ENCODE measurements at places on chromosomes 5 and 9.

DNA sequence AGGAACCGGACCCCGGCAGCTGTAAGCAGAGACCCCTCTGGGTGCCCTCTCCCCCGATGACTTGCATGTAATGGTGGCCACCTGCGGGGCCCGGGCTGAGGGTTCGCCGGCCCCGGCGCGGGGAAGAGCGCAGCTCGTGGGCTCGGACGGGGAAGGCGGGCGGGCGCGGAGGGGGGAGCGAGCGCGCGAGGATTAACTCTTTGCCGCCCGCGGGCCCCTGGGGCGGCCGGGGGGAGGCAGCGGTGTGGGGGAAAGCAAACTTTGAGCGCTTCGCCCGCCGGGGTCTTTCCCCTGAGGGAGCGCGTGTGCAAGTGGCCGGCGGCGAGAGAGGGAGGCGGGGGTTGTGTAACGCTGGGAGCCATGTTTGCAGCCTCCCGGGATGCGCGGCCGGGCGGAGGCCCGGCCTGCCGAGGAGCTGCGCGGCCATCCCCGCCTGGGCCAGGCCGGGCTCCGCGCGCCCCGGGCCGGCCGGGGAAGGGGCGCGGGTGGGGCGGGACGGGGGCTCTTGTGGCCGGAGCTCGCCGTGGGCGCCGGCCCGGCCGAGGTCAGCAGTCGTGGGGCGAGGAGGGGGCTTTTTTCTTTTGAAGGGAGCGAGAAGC is 547 bp downstream of the ANP32B start:
- peak overlapping the region; percentile 93 for H3K27ac ChIP-seq
- H3K27me3 ChIP-seq, result no peaks in the 10 kb centered on the region
- DNase-seq, result peak; percentile 9

DNA sequence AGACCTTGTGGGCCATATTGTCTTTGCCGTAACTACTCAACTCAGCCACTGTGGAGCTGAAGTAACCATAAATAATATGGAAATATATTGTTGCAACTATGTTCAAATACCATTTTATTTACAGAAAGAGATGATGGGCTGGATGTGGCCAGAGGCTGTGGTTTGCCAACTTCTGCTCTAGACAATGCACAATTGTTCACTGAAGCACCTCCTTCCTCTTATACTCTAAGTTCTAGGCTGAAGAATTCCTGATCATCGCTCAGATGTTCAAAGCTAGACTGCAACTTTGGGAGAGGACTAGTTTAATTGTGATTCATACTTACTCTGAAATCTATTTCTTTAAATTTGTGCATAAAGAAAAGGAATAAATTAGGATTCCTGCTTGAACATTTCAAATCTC is 245.0 kb downstream of the TAF11L14 start:
- H3K27me3 ChIP-seq, result no peaks in the 10 kb centered on the region
- H3K4me3 ChIP-seq, result no peak overlapping the region
- H3K36me3 ChIP-seq, result no peaks in the 10 kb centered on the region
- DNase-seq, result no peak
- no peak overlapping the region for H3K27ac ChIP-seq

DNA sequence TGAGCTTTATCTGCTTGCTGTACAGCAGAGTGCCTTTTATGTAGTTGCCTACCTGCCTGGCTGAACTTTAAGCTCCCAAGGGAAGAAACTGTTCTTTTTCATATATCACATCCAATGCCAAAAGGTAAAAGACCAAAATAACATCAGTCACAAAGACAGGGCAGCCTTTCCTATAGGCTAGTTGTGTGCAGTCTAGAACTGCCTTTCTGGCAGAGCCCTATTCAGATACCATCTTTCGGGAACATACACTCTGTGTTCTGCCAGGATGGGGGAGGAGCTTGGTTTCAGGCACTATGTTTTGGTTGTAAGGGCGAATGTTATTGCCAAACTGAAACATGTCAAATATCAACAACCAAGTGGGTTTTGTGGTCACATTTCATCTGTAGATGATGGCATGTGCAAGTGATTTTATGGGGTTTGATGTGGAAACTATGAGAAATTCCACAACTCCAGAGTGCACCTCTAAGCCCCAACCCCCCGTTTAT is 314.5 kb downstream of the ADGRV1 start:
- H3K36me3 ChIP-seq, result no peaks in the 10 kb centered on the region
- peaks cover 2% of the 10 kb centered on the region for H3K27me3 ChIP-seq
- H3K4me3 ChIP-seq, result no peak overlapping the region
- H3K4me1 ChIP-seq, result no peaks in the 10 kb centered on the region
- H3K27ac ChIP-seq, result no peak overlapping the region
- DNase-seq, result no peak

- H3K27ac ChIP-seq, result no peak overlapping the region
- no peak for DNase-seq
- no peaks in the 10 kb centered on the region for H3K27me3 ChIP-seq
- H3K4me3 ChIP-seq, result no peak overlapping the region
- H3K4me1 ChIP-seq, result no peaks in the 10 kb centered on the region
- H3K36me3 ChIP-seq, result no peaks in the 10 kb centered on the region
Measured at GRCh38 chr5:168796593-168797580, 217.7 kb upstream of the PANK3 start.

GRCh38 chr9:38019731-38020130 is 49.3 kb downstream of the SHB start:
- H3K4me3 ChIP-seq, result no peak overlapping the region
- H3K27ac ChIP-seq, result peak overlapping the region; percentile 92
- H3K36me3 ChIP-seq, result peaks cover 20% of the 10 kb centered on the region
- peaks cover 59% of the 10 kb centered on the region for H3K4me1 ChIP-seq
- DNase-seq, result peak; percentile 44
- no peaks in the 10 kb centered on the region for H3K27me3 ChIP-seq

GRCh38 chr5:19001539-19001938 is 986.5 kb downstream of the CDH18 start:
- DNase-seq, result no peak
- no peaks in the 10 kb centered on the region for H3K4me1 ChIP-seq
- H3K4me3 ChIP-seq, result no peak overlapping the region
- no peaks in the 10 kb centered on the region for H3K36me3 ChIP-seq
- no peaks in the 10 kb centered on the region for H3K27me3 ChIP-seq

DNA sequence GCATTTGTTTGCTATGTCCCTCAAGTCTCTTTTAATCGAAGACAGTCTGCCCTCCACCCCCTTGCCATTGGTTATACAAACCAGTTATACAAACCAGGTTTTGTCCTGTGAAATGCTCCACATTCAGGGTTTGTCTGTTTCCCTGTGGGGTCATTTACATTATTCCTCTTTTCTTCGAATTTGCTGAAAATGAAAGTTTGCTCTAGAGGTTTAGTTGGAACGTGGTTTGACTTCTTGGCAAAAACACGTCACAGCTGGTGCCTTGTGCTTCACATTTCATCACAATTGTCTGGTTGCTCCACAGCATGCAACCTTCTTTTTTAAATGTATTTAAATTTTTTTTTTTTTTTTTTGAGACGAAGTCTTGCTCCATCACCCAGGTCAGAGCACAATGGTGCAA is 4.2 kb upstream of the HAVCR2 start:
- 0 out of 2 replicates have a peak overlapping the region, but pooled peaks have one; percentile 11 for H3K4me3 ChIP-seq
- no peaks in the 10 kb centered on the region for H3K36me3 ChIP-seq
- H3K27me3 ChIP-seq, result no peaks in the 10 kb centered on the region
- no peak overlapping the region for H3K27ac ChIP-seq
- H3K4me1 ChIP-seq, result peaks cover 2% of the 10 kb centered on the region
- DNase-seq, result peak; percentile 13

DNA sequence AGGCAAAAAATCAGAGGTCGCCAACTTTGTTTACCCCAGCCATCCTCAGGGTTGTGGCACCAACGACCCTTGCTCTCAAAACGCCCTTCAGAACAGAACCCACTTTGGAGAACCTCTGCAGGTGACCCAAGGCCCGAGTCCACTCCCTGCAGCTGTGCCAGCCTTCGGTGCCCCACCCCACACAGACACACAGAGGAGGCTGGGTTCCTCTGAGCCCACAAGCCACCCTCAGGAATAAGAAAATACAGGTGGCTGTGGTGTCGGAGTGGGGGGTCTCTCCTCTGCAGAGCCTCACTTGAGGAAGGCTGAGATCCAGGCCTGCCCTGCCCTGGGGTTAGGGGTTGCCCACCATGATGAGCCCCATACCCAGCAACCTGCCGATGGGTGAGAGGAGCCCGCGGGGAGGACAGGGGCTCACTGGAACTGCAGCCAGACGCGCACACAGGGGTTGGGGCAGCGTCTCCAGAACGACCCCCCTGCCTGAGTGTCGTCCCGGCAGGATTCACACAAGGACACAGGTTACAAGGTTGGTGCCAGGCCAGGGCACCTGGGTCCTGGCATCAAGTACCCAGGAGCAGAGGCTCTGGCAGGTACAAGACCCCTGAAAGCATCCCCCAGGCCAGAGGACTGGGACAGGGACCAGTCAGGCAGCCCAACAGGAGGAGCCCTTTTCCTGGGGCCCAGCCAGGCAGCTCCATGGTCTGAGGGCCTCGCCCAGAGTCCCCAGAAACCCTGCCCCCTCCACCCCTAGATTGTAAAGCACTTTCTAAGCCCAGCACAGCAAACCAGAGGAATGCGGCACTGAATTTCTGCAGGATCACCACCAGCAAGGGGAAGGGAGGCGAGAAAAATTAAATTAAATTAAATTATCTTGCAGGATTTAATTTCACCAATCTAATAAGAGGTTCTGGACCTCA is 40.0 kb downstream of the NACC2 start:
- no peak for DNase-seq
- H3K27ac ChIP-seq, result no peak overlapping the region
- no peaks in the 10 kb centered on the region for H3K27me3 ChIP-seq

DNA sequence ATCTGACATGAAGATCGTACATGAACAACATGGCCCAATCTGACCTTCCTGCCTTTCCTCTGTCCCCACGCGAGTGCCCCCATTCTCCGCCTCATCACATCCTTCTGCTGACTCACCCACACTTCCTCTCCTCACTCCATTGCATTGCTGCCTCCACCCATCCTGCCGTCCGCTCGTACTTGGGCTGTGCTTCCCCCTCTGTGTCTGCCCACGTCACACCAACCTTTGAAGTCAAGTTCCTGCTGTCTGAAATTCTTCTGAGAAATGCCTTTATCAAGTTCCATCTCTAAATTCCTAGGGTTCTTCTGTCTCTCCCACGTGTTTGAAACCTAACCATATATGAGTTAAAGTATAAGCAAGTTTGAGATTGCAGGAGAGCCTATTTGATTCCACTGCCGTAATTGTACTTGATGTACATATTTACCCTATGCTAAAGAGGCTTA is 18.0 kb upstream of the STARD4 start:
- peak; percentile 41 for DNase-seq
- no peaks in the 10 kb centered on the region for H3K36me3 ChIP-seq
- H3K27ac ChIP-seq, result no peak overlapping the region
- peaks cover 1% of the 10 kb centered on the region for H3K4me1 ChIP-seq
- H3K4me3 ChIP-seq, result no peak overlapping the region
- no peaks in the 10 kb centered on the region for H3K27me3 ChIP-seq

- H3K4me1 ChIP-seq, result peaks cover 10% of the 10 kb centered on the region
- no peaks in the 10 kb centered on the region for H3K36me3 ChIP-seq
- H3K27ac ChIP-seq, result no peak overlapping the region
- DNase-seq, result peak; percentile 54
Measured at GRCh38 chr5:87116825-87117512, 150.7 kb upstream of the RASA1 start.

- peaks cover 3% of the 10 kb centered on the region for H3K4me1 ChIP-seq
- H3K27ac ChIP-seq, result no peak overlapping the region
- peaks cover 28% of the 10 kb centered on the region for H3K27me3 ChIP-seq
Measured at GRCh38 chr5:1208743-1209488, 7.5 kb downstream of the SLC6A19 start.

DNA sequence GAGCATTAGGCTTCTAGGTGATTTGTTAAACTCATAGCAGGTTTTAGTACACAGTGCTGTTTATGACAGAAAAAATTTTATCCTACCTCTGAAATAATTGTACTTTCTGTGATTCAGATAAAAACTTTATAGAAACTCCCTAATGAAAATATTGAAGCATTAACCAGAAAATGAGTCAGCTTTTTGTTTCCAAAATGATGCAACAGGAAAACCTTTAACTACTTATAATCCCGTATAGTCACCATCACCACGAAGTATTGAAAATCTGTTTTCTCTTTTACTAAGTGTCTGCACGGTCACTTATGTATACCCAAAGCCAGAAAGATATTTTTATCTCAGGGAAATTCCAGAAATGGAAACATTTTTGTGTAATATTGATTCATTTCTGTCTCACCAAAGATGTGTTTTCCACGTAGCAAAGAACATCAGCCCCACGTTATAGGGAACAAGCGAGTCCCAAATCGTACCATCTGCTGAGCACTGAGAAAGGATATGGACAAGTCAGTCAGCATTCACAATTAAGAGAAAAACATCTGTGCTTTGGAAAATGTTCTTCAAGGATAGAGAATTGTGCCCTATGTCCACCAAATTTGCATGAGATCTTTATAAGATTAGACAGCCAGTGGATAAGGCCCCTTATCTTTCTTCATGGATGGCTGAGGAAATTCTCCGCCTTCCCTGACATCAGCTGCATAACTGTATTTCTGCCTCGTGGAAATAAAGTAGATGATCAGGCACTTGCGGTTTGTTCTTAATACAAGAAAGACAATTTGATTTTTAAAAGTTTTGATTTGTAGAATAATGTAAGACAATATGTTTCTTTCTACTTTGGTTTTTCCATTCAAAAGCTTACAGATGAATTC is 41.9 kb downstream of the TNFAIP8 start:
- H3K27me3 ChIP-seq, result no peaks in the 10 kb centered on the region
- DNase-seq, result peak; percentile 88
- H3K4me3 ChIP-seq, result no peak overlapping the region

- no peak overlapping the region for H3K4me3 ChIP-seq
- no peaks in the 10 kb centered on the region for H3K27me3 ChIP-seq
- no peaks in the 10 kb centered on the region for H3K36me3 ChIP-seq
- DNase-seq, result no peak
Measured at GRCh38 chr5:126456217-126456820, 33.1 kb downstream of the GRAMD2B start.

- no peak for DNase-seq
- peak overlapping the region; percentile 26 for H3K4me3 ChIP-seq
- H3K4me1 ChIP-seq, result peaks cover 5% of the 10 kb centered on the region
- H3K36me3 ChIP-seq, result no peaks in the 10 kb centered on the region
- peaks cover 28% of the 10 kb centered on the region for H3K27me3 ChIP-seq
Measured at GRCh38 chr5:139392324-139392677, 2.6 kb upstream of the MZB1 start.

GRCh38 chr5:107704681-107705401 is 34.1 kb upstream of the EFNA5 start:
- no peak for DNase-seq
- no peaks in the 10 kb centered on the region for H3K4me1 ChIP-seq
- H3K27ac ChIP-seq, result no peak overlapping the region
- no peaks in the 10 kb centered on the region for H3K27me3 ChIP-seq

DNA sequence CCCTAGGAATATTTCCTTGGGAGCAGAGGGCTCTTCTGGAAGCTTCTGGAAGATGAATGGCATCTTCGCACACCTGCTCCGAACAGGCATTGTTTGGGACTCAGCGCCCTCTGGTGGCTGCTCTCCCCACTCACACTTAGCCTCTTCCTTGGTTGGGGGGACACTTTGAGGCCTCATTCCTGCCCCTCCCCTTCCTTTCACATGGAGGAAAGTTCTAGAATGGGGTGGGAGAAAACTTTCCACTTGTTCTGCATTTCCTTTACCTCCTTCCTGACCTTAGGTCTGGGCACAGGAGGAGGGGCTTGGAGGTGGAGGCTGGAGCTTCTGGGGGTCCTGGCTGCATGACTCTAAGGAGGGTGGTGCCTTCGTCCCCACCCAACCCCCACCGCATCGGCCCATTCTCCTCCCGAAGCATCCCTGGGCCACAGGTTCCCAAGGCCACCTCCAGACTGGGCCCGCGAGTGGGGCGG is 19.3 kb upstream of the SMIM32 start:
- no peaks in the 10 kb centered on the region for H3K36me3 ChIP-seq
- no peaks in the 10 kb centered on the region for H3K4me1 ChIP-seq
- H3K4me3 ChIP-seq, result no peak overlapping the region

Data from IMR-90 (cell line).